ENCODE measurements at places on chromosomes 7 and 10.
A peak's percentile ranks its signal among the peaks of the same experiment; 100 is the strongest.

- no peak for DNase-seq
These were observed 120.3 kb downstream of the ITIH5 start for GRCh38 chr10:7546385-7546967.

DNA sequence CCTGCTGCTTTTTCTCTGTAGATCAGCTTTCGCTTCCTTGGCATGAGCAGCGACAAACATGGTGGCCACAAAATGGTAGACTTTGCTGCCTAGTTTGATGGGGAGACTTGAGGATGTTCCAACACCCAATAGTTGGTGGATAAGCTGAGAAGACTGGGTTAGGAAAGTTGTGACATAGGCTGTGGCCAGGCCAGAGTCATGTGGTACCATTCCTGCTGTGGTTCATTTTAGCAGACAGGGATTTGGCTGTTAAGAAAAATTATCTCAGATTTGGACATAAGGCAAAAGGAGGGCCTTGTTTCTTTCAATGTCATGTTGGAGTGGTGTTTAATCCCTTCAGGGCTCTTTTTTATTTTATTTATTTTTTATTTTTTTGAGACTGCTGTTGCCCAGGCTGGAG is 26.6 kb upstream of the FAM180A start:
- DNase-seq: no peak

GRCh38 chr7:145624618-145625017 is 492.0 kb upstream of the CNTNAP2 start:
- no peak for DNase-seq

- no peak for DNase-seq
These were observed 6.4 kb downstream of the MAFK start for GRCh38 chr7:1536743-1537534.

DNA sequence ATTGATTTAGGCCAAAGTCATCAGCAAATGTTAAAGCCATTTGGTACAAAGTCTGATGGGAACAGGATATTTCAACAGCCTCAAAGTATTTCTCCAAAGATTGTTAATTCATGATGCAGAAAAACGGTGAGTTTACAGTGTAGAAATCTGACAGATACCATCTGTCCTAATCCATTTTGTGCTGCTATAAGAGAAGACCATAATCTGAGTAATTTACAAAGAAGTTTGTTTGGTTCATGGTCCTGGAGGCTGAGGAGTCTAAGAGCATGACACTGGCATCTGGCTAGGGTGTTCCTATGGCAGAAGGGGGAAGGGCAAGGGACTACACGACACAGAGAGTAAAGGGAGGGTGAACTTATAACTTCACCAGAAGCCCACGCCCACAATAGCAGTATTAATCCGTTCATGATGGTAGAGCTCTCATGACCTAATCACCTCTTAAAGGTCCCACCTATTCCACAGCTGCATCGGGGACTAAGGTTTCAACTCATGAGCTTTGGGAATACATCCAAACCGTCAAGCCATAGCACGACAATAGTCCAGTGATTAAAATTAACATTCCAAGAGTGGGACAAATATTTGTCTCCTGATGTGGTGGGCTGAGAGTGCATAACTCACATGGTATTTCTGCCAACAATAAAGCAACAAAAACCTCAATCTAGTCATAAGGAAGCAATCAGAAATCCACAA is 298.6 kb upstream of the AKR1E2 start:
- no peak for DNase-seq

- DNase-seq: no peak
These were observed 114.5 kb downstream of the HTR7 start for GRCh38 chr10:90743291-90743690.

- DNase-seq: no peak
These were observed 13.6 kb downstream of the CNPY1 start for GRCh38 chr7:155532792-155533119.

- DNase-seq: no peak
These were observed 584.6 kb downstream of the CNTNAP2 start for GRCh38 chr7:146701166-146701565.

DNA sequence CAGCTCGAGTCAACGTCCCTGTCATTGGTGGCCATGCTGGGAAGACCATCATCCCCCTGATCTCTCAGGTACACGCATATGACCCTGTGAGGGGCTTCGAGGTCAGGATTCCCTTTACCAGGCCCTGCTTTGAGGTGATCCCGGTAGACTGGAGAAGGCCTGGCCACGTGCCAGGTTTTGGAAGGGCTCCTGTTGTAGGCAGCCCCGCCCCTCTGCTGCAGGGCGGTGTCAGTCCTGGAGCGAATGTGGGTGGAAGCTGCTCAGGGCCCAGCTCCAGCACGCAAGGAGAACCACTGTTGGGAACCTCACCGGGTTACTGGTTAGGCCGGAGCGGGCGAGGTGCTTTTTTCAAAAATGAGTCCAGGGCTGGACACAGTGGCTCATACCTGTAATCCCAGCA is 15.6 kb downstream of the MDH2 start:
- no peak for DNase-seq

DNA sequence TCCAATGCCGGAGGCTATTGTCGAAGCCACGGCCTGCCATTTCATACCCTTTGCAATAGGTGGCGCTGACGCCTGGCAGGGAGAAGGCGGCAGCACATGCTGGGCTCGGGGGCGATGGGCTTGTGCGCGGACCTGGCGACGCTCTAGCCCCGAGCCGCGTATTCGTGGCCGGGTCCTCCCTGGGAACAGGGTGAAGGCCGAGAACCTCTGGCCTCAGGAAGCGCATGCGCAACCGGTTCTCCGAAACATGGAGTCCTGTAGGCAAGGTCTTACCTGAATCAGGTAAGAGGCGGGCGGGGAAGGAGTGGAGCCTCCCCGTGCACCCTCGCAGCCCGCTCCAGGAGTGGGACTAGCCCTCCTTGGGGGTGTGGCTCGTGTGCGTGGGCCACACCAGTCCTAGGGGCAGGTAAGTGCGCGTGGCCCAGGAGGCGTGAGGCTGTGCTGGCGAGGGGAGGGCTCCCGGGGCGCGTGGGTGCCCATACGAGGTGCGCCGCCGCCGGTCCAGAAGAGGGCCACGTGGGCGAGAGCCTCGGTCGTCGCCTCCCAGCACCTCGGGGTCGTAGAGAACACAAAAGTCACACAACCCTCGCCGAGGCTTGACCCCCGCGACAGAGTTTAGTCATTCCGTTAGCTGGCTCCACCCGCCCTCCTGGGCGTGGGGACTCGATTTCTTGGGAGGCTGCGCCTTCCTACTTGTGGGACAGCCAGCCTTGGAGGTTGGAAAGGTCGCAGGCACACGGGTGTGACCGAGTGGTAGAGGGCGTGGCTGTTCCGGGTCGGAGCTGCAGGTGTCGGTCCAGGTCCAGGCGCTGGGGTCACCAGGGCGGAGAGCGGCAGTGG is 5.6 kb upstream of the MEST start:
- DNase-seq: peak; percentile 57

- DNase-seq: no peak
These were observed 385.5 kb downstream of the SEMA3D start for GRCh38 chr7:84801396-84801795.

DNA sequence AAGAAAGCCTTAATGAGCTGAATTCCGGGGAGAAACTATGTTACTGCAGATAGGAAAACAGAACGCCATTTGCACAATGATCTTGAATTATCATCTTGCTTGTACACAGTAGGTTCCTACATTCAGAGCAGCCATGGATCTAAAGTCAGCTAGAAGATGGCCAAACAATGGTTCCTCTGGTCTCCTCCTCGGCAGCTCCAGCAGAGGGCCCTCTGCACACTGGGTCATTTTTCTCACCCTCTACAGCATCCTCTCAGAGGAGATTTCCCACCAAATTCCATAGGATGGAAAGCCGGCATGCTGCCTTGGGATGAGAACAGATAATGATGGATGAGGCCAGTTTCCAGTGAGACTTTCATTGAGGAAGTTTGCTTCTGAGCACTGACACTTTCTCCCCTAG is 308.5 kb upstream of the NFE2L3 start:
- no peak for DNase-seq

- no peak for DNase-seq
These were observed 148.5 kb downstream of the MTERF1 start for GRCh38 chr7:91731976-91732375.

GRCh38 chr7:98568891-98569290 is 48.2 kb upstream of the NPTX2 start:
- no peak for DNase-seq

- no peak for DNase-seq
These were observed 393 bp upstream of the ARHGAP19 start for GRCh38 chr10:97292862-97293198.

GRCh38 chr10:87092861-87093631 is 1.6 kb downstream of the GLUD1 start:
- no peak for DNase-seq

DNA sequence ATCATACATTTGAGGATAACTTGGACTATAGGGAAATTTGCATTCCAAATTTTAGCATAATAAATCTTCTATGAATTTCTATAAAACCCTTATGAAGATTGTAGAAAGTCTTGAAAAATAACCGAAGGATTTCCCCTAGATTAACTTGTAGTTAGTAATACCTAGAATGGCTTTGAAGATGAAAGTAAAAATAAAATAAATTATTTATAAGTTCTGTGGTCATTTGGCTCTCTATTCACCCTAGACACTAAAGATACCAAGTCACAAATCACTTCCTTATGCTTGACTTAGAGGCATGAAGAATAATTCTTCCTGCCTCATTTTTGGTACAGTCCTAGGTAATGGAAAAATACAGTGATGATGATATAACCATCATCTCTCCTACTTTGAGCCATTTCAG is 79.3 kb downstream of the CSTF2T start:
- DNase-seq: no peak

- DNase-seq: peak; percentile 100
These were observed 1.1 kb upstream of the ARL4A start for GRCh38 chr7:12686234-12686890.

DNA sequence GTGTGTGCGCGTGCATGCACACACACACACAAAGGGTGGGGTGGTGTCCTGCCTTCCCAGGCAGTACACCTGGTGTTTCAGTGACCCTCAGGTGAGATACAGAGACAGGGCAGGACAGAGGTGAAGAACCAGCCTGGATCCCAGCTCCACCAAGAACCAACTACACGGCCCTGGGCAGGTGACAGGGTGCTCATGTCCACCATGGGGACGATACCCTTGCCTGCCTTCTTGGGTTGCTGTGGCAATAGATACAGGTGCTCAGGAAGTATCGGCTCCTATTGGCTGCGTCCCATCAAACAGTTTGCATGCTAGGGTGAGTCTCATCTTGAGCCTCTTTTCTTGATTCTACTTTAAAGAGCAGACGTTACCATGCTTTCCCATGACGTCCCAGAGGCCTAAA is 33.7 kb upstream of the CXCL12 start:
- DNase-seq: no peak

- DNase-seq: peak; percentile 72
These were observed 13.1 kb upstream of the ARPC1A start for GRCh38 chr7:99312316-99313203.

GRCh38 chr7:113209449-113210203 is 91.3 kb upstream of the SMIM30 start:
- DNase-seq: no peak

DNA sequence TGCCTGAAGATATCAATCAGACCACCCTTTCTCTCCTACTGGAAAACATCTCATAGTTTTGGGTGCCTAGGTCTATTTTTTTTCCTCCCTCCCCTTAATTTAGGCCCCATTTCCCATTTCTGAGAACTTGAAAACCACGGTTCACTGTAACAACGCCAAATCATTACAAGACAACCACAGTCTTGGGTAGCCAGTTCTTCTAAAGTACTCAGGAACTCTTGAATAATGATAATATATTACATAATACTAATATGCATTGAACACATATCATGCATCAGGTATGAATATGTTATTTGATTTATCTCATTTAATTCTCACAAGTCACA is 185.1 kb upstream of the ADO start:
- no peak for DNase-seq

DNA sequence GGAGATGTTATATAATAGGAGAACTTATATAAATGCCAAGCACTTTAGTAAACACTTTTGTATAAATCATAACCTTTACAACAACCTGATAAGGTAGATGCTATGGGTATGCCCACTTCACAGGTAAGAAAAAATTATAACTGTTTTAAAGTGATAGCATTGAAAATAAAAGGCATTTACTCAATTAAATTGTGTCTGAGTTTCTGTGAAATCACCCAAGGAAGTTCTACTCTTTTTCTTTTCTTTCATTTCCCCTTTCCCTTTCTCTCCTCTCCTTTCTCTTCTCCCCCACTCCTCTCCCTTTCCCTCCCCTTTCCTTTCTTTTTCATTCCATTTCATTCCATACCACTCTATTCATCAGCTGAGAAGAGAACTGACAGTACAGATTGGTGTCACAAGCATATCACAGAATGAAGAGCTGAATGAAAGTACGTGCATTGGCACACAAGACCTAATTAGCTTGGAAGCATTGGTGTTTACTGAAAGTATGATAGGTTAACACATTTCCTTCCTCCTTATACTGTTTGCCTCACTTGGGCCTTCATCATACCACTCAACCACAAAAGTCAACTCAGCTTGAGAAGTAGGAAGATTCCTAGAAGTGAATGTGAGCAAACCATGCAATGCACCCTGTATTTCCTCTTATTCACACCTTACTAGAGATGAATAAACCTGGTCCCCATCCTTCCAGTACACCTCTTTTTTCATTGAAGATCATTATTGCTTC is 117.9 kb upstream of the AGR3 start:
- DNase-seq: no peak

- DNase-seq: no peak
These were observed 70.2 kb downstream of the RABGEF1 start for GRCh38 chr7:66810716-66811115.

- peak; percentile 11 for DNase-seq
These were observed 36.3 kb downstream of the ABCB1 start for GRCh38 chr7:87564296-87564963.

DNA sequence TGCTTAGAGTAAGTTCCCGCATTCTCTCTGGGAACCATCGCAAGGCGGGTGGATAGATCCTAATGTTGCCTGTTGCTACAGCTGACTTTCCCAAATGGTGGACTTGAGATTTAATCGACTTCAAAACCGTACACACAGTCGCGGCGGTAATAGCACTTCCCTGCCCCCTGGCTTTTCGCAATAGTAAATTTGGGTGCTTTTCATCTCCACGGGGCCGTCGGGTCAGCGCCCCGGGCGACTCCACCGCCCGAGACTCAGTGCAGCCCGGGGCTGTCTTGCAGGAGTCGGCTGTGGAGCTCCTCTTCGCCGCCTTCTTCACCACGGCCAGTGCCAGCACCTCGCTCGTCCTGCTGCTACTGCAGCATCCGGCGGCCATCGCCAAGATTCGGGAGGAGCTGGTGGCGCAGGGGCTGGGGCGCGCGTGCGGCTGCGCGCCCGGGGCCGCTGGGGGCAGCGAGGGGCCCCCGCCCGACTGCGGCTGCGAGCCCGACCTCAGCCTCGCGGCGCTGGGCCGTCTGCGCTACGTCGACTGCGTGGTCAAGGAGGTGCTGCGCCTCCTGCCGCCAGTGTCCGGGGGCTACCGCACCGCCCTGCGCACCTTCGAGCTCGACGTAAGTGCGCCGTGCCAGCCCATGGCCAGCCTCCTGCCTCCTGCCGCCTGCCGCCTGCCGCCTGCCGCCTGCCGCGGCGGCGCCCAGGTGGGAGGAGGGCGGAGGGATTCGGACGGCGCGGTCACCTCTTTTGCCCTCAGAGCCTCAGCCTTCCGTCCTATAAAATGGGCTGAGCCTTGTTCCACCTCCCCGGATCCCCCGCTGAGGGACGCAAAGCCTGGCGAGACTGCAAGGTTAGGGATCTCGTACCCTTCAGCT is 5.3 kb downstream of the CYP26C1 start:
- no peak for DNase-seq

- no peak for DNase-seq
These were observed 68.0 kb downstream of the SEPTIN14 start for GRCh38 chr7:55794527-55794926.
